Bronchus fibroblast of lung (primary cell): ENCODE measurements at places on chromosomes 3 and 15. TPM values are rescaled to one million over a fixed set of nuclear protein-coding genes. Genes with fewer than 3 reads are reported as not detected.

The AEN gene
- total RNA-seq: 32.4 and 35.1 TPM in 2 replicates

The FMN1 gene
- 4.6 and 6.7 TPM in 2 replicates for total RNA-seq

The CNTN4 gene
- not detected in 2 replicates for total RNA-seq

The APBA2 gene
- 27.9 and 28.8 TPM in 2 replicates for total RNA-seq

The CD200 gene
- total RNA-seq: 3.0 and 5.0 TPM in 2 replicates

The FETUB gene
- not detected in 2 replicates for total RNA-seq

The IL5RA gene
- total RNA-seq: not detected in 2 replicates

The SHC4 gene
- 0.67 and 0.74 TPM in 2 replicates for total RNA-seq

The DLL4 gene
- total RNA-seq: under 0.01 and 0.15 TPM in 2 replicates

The RTP4 gene
- not detected in 2 replicates for total RNA-seq

The PRR20G gene
- total RNA-seq: not detected in 2 replicates

The TGM5 gene
- not detected in 2 replicates for total RNA-seq

The TNFAIP8L3 gene
- total RNA-seq: 2.1 and 3.2 TPM in 2 replicates

The PLXNB1 gene
- 23.3 and 32.1 TPM in 2 replicates for total RNA-seq

The RTP1 gene
- total RNA-seq: not detected in 2 replicates

The TTLL13 gene
- total RNA-seq: not detected in 2 replicates

The MESP2 gene
- total RNA-seq: 0.45 and 1.3 TPM in 2 replicates

The SYNPR gene
- total RNA-seq: not detected in 2 replicates

The CYP1A2 gene
- not detected in 2 replicates for total RNA-seq

The ZNF860 gene
- 0.17 and 0.30 TPM in 2 replicates for total RNA-seq

The CYP19A1 gene
- 0.30 TPM in 1 of 2 replicates, not detected in the other for total RNA-seq

The ALDH1A3 gene
- 8.5 and 16.0 TPM in 2 replicates for total RNA-seq

The GOLGA8S gene
- total RNA-seq: not detected in 2 replicates

The CPN2 gene
- not detected in 2 replicates for total RNA-seq
